Renal cortex interstitium (tissue), 15 donors: ENCODE measurements at places on chromosomes 6 and 20.

- no peak for DNase-seq
Measured at GRCh38 chr20:22572491-22572890, 11.9 kb downstream of the FOXA2 start.

DNA sequence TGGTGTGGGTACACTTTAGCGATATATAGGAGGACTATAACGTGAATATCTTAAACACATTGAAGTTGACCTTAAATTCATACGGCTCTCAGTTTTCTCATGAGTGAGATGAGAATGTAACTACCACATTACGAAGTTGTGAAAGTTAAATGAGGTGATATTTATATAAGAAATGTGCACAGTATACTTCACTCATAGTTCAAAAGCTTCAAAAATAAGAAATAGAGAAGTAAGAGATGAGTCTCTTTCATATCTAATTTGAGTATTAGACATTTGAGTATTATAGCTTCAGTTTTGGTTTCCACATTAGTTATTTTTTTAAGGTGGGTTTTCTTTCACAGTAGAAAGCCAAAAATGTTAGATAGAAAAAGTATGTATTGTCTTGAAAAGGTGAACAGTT, 183.3 kb downstream of the NKAIN2 start:
- DNase-seq = no peak

GRCh38 chr20:56810141-56810540, 181.0 kb downstream of the TFAP2C start:
- DNase-seq = no peak

- DNase-seq = no peak
Measured at GRCh38 chr6:89118931-89119330, 1.1 kb upstream of the SRSF12 start.

DNA sequence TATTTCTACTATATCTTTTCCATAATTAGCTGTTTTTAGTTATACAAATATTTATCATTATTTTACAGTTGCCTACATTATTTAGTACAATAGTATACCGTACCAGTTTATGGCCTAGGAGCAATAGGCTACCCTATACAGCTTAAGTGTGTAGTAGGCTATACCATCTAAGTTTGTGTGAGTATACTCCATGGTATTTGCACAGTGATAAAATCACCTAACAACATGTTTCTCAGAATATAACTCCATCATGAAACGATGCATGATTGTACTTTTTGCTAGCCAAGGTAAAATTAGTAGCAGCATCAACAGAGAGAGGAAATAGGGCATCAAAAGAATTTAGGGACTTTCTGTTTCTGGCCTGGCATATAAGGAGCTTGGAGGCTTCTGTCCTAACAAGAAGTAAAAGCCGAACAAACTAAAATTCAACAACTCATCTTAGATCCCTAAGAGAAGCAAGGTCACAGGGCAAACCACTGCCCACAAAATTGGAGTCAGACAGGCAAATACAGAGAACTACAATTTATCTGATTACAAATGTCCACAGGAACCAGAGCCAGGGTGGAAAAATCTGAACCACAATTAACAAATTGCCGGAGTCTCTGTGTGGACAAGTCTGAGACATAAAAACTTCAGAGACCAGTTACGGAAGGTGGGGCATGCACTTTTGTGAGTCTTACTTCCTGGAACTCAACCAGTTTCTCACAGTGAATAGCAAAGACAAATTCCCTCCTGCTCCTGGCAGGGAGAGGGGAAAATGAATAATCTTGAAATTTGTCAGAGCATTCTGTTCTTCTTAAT, 671.4 kb downstream of the RFPL4B start:
- no peak for DNase-seq

- DNase-seq = no peak
Measured at GRCh38 chr6:107540465-107540857, 50.5 kb downstream of the SOBP start.

- no peak for DNase-seq
Measured at GRCh38 chr6:36590237-36590636, 3.9 kb upstream of the SRSF3 start.
